A673 (cell line): ENCODE measurements at places on chromosomes 11 and 22. TPM values are rescaled to one million over a fixed set of nuclear protein-coding genes. Genes with fewer than 3 reads are reported as not detected.

GRCh38 chr11:44702889-44703288 is 23.9 kb upstream of the TSPAN18 start:
- no peaks in the 10 kb centered on the region for H3K36me3 ChIP-seq
- H3K4me3 ChIP-seq = no peak overlapping the region
- DNase-seq = no peak
- no peaks in the 10 kb centered on the region for H3K27me3 ChIP-seq
- H3K27ac ChIP-seq = no peak overlapping the region

- no peaks in the 10 kb centered on the region for H3K36me3 ChIP-seq
- peak overlapping the region; percentile 99 for H3K4me3 ChIP-seq
- peak; percentile 45 for DNase-seq
- H3K4me1 ChIP-seq = peaks cover 28% of the 10 kb centered on the region
- H3K27ac ChIP-seq = peak overlapping the region; percentile 91
These were observed 1.3 kb downstream of the MYH9 start for GRCh38 chr22:36386351-36386899.

- no peak for DNase-seq
- no peaks in the 10 kb centered on the region for H3K36me3 ChIP-seq
- no peaks in the 10 kb centered on the region for H3K4me1 ChIP-seq
- H3K27ac ChIP-seq = no peak overlapping the region
These were observed 905.9 kb downstream of the OPCML start for GRCh38 chr11:132626446-132626845.

- H3K27me3 ChIP-seq = no peaks in the 10 kb centered on the region
- H3K36me3 ChIP-seq = peaks cover 21% of the 10 kb centered on the region
- peak overlapping the region; percentile 90 for H3K4me3 ChIP-seq
- peaks cover 11% of the 10 kb centered on the region for H3K4me1 ChIP-seq
- DNase-seq = peak; percentile 42
These were observed 870 bp upstream of the CTTN start for GRCh38 chr11:70397336-70397982.

TPBGL gene
- total RNA-seq = 0.24 and 0.41 TPM in 2 replicates
